IMR-90 (cell line): ENCODE measurements at places on chromosomes 7 and 10. TPM values are rescaled to one million over a fixed set of nuclear protein-coding genes. Genes with fewer than 3 reads are reported as not detected.
A peak's percentile ranks its signal among the peaks of the same experiment; 100 is the strongest.

DNA sequence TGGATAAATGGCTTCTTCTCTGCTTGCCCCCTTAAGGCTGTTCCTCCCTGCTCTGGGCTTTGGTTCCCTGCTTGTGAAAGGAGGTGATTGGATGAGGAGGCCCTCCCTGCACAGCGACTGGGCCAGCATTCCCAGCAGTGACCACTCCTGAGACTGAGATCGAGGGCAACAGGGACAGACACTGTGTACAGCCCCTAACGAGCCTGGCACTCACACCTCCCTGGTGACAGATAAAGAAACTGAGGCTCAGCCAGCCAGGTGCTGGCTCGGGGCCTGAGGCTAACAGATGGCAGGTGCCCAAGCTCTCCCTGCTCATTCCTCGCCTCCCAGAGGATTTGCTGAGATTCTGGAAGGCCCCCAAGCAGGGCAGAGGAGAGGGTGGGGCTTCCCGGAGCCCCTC, 12.0 kb upstream of the AQP1 start:
- no peak for DNase-seq

GRCh38 chr7:5143106-5143505, 46.9 kb upstream of the WIPI2 start:
- DNase-seq: no peak

DNA sequence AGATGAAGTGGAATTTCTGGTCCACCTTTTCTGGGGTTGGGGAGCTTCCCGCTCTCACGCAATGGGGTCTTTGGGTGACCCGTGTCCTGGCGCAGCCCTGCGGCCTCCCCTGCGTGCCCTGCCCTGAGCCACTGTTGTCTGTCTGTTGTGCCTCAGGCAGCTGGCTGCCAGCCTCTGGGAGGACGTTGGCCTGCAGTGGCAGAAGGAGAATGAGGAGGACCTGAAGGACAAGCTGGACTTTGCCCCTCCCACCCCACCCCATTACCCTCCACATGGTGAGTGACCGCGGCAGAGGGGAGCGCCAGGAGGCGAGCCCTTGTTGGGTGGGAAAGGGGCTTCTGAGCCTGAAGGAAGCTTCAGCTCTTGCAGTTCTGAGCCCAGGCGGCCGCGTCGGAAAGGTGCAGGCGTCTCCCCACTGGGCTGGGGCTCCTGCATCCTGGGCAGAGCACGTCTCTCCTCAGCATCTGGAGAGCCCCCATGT, 14.2 kb upstream of the PRKAR1B start:
- no peak for DNase-seq

DNA sequence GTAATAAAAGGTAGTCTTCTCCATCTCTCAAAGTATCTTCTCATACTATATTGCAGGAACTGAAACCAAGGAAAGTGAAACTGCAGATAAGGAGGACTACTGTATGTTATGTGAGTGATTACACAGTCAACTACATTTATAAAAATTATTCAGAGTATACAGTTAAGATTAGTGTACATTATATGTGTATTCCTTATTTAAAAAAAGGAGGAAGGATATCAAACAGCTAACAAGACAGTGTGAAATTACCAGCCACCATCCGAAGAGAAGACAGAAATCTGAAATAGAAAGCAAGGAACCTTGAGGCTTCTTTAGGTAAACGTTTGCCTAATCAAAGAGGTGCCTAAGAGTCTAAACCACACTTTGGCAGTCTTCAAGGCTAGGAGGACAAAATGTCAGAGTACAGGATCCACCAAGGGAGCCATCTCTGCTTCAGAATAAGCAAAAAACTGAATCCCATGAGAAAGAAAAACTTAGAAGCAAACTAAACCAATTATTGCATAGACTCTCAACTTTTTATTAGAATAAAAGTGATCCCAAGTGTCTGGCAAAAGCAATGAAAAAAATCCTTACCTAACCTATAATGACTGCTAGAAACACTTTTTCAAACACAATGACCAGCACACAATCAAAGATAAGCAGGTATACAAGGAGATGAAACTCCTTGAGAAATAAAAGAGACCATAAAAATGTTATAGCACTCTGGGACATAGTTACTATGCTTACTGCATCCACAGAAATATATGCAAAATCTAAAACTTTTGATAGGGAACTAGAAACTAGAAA, 6.4 kb downstream of the USP6NL start:
- no peak for DNase-seq

GRCh38 chr10:12602521-12602920, 253.2 kb downstream of the CAMK1D start:
- no peak for DNase-seq

GRCh38 chr7:101378751-101379174, 16.1 kb downstream of the COL26A1 start:
- no peak for DNase-seq

- DNase-seq: peak; percentile 94
These were observed 196.8 kb downstream of the PTN start for GRCh38 chr7:137146552-137147337.

GRCh38 chr10:89074120-89074519, 83.5 kb downstream of the FAS start:
- no peak for DNase-seq

GRCh38 chr7:40077849-40078248, 56.6 kb downstream of the MPLKIP start:
- peak; percentile 54 for DNase-seq

DNA sequence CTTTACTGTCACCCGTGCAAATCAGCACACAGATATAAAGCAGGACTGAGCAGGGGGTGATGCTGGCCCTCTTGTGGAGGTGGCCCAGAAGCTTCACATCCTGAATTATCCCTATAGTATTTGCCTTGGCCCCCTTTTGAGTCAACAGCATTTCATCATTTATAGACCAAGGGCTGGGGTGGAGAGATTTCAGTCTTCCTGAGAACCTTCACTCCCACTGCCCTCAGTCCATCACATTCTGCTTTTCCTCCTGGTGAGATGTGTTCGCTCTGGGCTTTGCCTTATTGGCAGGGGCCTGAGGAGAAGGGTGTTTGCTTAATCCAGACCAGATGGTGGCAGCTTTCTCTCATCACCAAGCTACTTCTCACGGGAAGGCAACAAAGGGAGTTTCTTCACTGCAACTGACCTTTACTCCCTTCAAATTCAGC, 47.7 kb downstream of the NOC3L start:
- DNase-seq: peak; percentile 43

Gene AKR1D1
- total RNA-seq: not detected in 2 replicates

Gene PLXDC2
- 5.0 and 6.1 TPM in 2 replicates for total RNA-seq

Gene FAM25C
- total RNA-seq: not detected in 2 replicates

Gene POR
- total RNA-seq: 25.3 and 25.5 TPM in 2 replicates

Gene AGBL3
- total RNA-seq: 0.18 and 0.28 TPM in 2 replicates

Gene OR2A1
- total RNA-seq: not detected in 2 replicates
